ENCODE measurements at places on chromosomes 5 and 9. TPM values are rescaled to one million over a fixed set of nuclear protein-coding genes. Genes with fewer than 3 reads are reported as not detected.

The LCN15 gene
- polyA plus RNA-seq: 0.06 TPM

- DNase-seq: no peak
These were observed 40.3 kb downstream of the JAK2 start for GRCh38 chr9:5025416-5025815.

The SAXO1 gene
- 0.12 TPM for polyA plus RNA-seq

The SPATA31C1 gene
- 0.16 TPM for polyA plus RNA-seq

The SCGB3A2 gene
- polyA plus RNA-seq: 7.1 TPM

The OBP2A gene
- not detected for polyA plus RNA-seq

DNA sequence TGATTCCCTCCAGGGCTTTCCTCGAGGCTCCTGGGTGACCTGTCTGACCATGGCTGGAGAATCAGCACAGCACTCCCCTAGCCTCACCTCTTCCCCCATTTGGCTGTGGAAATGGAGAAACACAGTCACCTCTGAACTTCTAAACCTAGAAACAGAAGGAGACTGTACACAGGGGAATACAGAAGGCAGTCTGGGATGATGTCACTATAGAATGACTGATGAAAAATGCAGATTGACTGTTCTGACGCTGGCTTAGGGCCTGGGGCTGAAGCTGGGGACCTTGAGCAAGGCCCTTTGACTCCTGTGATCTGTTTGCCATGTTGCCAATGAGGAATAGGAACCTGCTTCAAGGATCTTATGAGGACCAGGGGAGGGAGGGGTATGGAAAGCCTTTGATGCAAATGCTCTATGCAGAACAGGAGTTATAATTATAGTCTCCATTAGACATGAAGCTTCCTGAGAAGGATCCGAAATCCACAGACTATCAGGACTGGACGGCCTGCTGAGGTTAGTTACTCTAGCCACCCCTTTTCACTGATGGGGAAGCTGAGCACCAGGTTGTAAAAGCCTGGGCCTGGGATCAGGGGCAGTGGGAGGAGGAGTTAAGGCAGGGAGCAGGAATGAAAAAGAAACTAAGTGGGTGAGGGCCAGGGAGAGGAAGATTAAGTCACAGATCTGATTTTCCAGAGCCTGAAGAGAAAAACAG lies 24.4 kb upstream of the ANXA6 start:
- DNase-seq: no peak

GRCh38 chr9:134994926-134995791 lies 77.4 kb upstream of the FCN1 start:
- DNase-seq: no peak

DNA sequence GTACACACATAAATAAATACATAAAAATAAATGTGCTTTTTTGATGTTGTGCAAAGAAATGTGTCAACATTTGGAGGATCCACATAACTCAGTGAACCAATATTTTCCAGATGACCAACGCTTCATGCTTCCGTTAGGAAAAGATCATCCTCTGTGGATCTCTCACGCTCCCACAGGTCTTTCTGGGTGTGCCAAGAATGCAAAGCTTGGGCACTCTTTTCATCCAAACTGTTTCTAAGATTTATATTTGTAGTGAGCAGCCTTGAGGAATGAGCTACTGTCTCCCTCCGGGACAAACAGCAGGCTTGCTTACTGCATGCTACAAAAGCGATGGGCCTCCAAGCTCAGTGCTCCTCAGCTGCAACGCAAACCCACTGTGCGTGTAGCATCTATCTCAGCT lies 46.2 kb upstream of the RUFY1 start:
- no peak for DNase-seq

The KIAA0825 gene
- polyA plus RNA-seq: 5.9 TPM

DNA sequence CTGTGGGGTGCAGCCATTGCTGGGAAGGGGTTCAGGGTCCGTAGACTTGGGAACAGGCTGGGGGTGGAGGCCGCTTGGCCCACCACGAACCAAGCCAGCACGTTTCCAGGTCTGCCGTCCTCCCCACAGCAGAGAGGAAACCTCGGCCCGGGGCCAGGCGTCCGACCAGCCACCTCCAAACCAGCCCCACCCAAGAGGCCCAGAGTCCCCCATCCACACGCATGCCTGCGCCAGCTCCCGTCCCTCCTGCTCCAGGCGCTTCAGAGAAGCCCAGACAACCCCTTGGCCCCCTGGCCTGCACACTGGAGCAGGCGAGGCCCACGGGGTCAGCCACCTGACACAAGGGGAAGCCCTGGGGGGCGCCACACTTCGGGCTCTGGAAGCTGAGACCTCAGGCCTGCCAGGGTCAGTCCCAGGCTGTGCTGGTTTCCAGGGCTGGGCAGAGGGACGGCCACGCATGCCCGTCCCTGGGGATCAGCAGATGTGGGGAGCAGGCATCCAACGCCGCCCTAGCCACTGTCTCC lies 6.3 kb downstream of the DNLZ start:
- no peak for DNase-seq

The ACSL6 gene
- 1.6 TPM for polyA plus RNA-seq

DNA sequence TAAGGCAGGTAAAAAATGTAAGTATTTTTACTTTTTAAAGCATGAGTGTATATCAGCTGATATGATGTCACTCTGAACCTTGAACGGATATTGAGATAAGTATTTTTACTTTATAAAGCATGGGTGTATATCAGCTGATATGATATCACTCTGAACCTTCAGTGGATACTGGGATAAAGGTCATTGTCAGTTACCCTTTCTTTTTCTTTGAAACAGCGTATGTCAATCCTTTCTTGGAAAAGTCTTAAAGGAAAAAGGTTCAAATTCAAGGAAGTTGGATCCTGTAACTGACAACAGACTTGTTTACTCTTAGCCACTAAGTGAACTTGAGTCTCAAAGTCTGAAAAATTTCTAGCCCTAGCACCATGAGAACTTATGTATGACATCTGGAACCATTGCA lies 61.7 kb upstream of the IFNK start:
- no peak for DNase-seq

DNA sequence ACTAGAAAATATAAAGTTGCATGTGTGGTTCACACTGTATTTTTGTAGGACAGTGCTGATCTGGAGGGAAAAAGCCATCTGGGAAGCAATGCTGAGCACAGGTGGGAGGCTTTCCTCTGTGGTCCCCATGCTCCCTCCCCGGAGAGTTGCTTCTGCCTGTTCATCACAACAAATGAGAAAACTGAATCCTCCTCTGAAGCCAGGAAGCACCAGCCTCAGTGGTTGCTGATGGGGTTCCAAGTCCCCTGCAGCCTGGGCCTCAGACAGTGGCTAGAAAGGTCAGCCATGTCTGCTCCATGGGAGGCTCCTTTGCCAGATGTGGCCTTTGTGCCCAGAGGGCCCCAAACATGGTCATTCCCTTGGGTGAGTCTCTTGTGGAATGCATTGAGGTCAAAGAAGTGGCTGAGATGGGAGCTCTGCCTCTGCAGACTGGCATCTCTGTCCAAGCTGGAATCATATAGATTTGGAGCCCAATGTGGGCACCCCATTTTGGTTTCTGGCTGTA lies 77.6 kb downstream of the C5orf15 start:
- DNase-seq: no peak

The RLN2 gene
- polyA plus RNA-seq: 2.8 TPM

GRCh38 chr9:121071756-121072421 lies 2.9 kb upstream of the CNTRL start:
- DNase-seq: no peak

GRCh38 chr5:88873447-88873846 lies 9.5 kb downstream of the MEF2C start:
- no peak for DNase-seq

The TIMD4 gene
- 13.2 TPM for polyA plus RNA-seq

The GDA gene
- polyA plus RNA-seq: 0.23 TPM

The IRX4 gene
- 0.16 TPM for polyA plus RNA-seq

GRCh38 chr9:88697764-88698432 lies 162.9 kb downstream of the NXNL2 start:
- no peak for DNase-seq

The HACD4 gene
- polyA plus RNA-seq: 5.1 TPM

The PHF24 gene
- 1.00 TPM for polyA plus RNA-seq

The CDKN2B-AS1 gene
- 0.72 TPM for polyA plus RNA-seq

The PCDHGC5 gene
- 0.36 TPM for polyA plus RNA-seq

The INSL6 gene
- polyA plus RNA-seq: 0.46 TPM

- no peak for DNase-seq
These were observed 46.4 kb downstream of the ERP44 start for GRCh38 chr9:100052375-100052774.

GRCh38 chr9:95876595-95876994 lies 1.1 kb downstream of the ERCC6L2 start:
- DNase-seq: no peak

DNA sequence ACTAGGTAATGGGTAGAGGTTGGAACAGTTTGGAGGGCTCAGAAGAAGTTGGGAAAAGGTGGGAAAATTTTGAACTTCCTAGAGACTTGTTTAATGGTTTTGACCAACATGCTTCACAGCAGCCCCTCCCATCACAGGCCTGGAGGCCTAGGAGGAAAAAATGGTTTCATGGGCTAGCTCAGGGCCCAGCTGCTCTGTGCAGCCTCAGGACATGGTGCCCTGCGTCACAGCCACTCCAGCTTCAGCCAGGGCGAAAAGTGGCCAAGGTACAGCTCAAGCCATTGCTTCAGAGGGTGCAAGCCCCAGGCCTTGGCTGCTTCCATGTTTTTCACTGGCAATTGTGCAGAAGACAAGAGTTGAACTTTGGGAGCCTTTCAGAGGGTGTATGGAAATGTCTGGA lies 453.7 kb downstream of the LRRC70 start:
- no peak for DNase-seq

DNA sequence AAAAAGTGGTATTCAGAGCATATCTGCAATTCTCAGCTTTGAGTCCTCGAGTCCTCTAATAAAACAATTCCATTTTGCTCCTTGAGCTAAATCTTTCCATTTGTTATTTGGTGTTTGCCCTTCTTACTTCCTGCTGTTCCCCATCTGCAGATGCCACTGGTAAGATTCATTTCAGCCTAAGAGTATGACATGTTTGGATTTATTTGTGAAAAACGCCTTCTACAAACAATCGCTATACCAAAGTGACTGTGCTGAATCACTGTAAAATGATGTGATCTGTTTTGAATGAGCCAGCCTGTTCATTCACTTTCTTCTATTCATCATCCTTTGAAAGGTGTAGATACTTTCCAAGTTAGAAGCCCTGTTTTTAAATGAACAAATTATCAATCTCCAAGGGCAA lies 27.7 kb downstream of the KCTD16 start:
- DNase-seq: no peak

Data from left renal pelvis (tissue), 4 donors.